ENCODE measurements at places on chromosomes 3 and 15.

GRCh38 chr15:100926971-100927756 is 8.0 kb downstream of the LRRK1 start:
- DNase-seq, result no peak

DNA sequence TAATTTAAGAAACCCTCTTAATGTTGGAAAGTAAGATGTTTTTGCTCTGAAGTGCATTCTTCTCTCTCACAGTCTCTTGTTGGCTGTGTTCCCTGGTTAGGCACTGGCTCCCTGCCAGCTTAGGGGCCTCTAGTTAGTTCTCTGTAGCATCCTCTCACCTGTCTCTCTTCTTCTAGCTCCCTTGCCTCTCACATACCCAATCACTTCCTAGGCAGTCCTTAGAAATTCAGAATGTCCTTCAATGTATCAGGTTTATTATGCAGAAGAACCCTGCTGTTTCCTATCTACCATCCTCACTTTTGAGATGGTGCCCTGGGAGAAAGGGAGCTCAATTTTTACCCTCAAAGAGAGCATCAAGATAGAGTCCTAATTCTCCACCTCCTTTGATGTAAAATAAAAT is 36.2 kb upstream of the CPNE4 start:
- no peak for DNase-seq

DNA sequence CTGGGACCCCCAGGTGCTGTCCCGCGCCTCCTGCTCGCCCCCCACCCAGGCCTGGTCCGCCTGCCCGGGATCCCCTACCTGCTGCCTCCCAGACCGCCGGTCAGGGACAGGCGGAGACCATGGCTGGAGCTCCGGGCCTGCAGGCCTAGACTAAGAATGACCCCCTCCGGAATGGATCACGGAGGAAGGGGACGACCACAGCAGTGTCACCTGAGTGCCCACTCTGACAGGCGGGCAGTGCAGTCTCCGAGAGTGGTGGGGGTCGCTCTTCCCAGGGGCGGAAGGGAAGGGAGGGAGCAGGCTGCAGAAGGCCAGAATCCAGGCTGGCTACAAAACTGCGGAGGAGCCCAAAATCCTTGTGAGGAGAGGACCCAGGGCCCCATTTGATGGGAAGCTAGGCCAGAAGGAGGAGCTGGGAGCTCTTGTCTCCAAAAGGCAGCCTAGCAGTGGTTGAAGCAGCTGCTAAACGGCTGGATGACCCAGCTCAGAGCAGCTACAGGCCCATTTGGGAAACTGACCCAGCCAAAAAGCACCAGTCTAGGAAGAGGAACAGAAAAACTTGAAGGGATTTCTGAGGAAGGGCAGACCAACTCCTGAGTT is 908 bp upstream of the RAB43 start:
- DNase-seq, result no peak

DNA sequence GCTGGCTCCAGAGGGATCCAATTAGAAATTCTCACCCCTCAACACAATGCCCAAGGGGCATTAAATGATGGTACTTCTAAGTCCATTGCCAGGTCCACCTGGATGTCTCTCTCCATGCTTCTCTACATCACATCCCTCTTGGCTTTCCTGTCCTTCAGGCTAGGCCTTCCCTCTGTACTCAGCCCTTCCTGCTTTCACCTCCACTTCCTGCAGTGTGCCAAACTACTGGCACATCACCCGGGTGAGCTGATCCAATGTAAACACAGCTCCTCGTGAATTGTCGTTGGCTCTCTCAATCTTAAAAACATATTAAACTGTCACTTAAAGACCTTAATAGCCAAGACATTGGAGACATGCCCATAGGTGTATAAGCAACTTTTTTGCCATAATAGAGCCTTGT is 4.0 kb downstream of the LMCD1 start:
- no peak for DNase-seq

DNA sequence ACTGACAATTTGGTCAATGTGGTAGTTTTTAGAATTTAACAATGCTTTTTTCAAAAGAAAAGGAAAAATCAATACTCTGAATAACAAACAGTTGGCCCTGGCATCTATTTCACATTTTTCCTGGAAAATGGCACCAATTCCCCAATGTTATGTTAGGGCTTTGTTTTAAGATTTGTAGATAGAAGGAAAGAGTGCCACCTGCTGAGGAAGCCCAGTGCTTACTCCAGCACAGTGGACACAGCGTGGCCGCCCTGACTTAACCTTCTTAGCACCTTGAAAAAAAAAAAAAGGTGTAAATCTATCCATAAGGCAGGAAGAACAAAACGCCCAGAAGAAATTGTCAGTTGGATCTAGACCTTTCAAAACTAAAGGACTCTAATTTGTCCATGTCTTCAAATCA is 110.7 kb upstream of the CNTN4 start:
- DNase-seq, result peak; percentile 18

DNA sequence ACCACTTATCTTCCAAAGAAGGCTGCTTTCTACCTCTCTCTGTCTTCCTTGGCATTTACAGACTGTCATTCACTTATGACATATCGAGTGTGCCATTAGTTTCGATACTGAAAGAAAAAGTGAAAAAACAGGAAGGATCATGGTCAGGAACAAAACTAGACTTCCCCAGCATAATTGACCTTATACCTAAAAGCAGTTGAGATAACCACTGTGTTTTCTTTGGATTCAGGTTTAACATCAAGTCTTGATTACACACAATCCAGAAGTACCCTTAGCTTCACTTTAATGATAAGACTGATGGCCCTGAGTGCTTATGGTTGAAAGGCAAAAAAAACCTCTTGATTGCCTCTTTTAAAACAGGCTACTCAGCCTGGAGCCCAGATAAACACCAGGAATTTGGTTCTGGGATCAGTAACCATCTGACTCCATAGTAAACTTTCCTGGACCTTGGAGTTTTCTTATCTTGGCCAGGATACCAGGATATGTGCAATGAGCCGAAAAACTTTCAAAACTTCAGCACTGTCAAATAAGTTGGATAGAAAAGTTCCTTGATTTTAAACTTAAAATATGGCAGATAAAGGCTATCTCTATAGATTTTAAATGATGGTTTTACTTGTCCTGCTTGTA is 5.0 kb upstream of the UACA start:
- no peak for DNase-seq

DNA sequence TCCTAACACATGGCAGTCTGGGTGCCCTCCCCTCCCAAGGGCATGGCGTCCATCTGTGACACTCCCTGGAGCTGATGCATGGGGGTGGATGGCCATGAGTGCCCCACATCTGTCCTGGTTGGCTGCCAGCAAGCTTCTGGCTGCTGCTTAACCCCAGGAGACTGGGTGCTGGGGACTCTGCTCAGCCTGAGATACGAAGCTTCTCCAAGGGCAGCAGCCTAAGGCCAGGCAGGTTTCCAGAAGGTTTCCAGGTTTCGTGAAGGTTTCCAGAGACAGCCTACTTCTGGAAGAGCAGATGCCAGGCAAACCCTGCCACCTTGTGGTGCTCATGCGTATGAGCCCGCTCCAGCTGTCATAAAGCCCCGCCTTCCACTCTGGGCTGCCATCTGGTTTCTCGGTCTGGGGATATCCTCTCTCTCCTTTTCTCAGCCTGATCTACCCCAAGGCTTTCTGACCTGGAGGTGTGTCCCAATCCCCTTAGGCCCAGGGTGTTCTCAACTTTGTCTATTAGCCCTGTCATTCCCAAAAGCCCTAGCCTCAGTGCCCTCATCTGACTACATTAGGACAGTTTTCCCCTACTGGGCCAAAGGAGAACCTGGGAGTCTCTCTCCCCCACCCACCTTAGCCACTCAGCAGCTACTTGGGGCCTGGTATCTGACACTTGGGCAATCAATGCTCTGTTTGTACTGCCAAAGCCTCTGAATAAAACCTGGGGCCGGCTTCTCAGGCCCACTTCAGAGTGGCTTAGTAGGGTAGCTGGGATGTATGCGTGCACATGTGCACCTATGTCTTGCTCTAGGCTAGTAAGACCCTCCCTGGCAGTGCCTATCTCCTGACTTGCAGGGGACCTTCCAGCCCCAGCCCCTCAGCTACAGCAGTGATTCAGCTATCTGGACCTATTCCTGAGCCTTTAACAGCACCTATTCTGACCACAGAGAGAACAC is 12.0 kb downstream of the MRPL46 start:
- peak; percentile 47 for DNase-seq

DNA sequence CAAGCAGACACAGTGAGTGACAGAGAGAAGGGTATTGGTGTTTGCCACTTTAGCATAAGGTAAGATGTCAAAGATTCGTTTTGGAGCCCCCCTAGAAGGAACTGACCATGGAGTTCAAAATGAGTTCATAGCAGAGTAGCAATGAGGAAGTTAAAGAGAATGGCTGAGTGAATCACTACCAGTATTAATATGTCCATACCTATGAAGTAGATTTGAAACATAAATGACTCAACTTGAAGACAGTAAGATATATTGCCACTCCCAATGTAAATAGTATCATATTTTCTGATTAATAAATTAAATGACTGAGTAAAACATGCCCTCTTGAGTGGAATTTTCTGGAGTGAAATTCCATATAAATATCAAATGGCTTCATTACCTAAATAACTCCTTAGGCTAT is 675.1 kb downstream of the NLGN1 start:
- no peak for DNase-seq

GRCh38 chr3:185928496-185928895 is 9.3 kb downstream of the TRA2B start:
- DNase-seq, result no peak

DNA sequence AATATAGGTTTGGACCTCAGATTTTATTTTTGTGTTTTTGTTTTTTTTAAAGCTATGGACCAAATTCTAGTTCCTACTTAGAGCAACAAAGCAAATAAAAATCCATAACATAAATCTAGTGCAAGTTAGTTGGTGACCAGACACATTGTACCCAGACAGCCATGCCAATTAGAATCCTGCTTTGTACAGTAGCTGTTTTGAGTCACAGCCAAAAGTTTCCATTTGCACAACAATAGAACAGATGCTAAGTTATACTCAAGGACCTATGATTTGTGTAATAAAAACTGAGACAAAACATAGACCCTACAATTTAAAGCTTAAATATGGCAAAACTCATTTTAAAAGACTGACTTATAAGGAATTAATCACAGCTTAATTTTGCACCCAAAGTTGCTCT is 513.1 kb upstream of the CBLB start:
- no peak for DNase-seq

All from D721Med (cell line).